ENCODE measurements at places on chromosomes 6 and 20.

- DNase-seq, result no peak
Observed at GRCh38 chr20:61801428-61801827, 264.3 kb downstream of the TAF4 start.

- no peak for DNase-seq
Observed at GRCh38 chr6:7540595-7540994, 876 bp upstream of the DSP start.

DNA sequence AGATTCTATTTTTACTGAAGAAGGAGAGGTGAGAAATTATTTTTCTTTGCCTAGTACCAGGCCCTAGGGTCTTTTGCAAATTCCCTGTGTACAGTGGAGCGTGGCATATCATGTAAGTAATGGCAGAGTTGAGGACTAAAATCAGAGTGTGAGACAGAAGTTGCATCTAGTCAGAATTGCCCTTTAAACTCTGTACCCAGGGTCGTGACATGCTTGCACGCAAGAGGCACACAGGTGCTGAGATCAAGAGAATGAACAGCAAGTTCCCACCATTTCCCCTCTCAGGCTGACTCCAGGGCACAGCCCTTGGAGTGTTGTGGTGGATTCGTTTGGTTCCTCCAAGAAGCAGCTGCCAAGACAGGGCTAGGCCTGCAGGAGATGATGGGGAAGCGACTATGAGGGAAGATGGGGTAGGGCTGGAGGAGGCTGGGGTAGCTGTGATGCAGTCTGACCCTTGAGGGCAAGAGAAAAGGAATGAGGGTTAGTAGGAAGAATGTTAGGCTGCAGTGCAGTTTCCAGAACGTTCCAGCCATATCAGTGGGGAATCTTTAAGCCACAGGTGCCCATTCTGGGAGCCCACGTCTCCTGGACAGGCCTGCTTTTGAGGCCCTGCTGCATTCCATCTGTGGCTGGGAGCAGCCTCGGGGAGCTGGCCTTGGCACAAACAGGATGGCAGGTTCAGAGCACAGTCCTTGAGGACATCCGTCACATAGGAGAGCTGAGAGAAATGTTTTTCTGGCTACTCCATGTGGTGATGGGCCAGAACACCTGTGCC, 6.9 kb downstream of the NELFCD start:
- no peak for DNase-seq

DNA sequence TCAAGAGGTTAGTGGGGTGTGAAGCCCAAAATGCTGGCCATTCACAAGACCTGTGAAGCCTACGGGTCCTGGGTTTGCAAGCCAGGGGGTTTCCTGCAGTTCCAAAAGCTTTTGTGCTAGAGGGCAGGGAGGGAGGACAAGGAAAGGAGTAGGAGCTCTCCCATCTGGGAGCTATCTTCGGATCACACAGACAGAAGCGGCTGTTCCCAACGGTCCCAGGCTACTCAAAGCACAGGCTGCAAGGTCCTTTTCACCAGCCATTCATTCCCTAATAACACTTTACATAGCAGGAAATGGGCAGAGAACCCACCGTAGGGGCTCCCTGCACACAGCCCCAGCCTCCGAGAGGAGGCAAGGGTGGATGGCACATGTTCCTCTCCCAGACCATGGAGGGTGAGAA, 296.9 kb downstream of the FOXC1 start:
- no peak for DNase-seq

DNA sequence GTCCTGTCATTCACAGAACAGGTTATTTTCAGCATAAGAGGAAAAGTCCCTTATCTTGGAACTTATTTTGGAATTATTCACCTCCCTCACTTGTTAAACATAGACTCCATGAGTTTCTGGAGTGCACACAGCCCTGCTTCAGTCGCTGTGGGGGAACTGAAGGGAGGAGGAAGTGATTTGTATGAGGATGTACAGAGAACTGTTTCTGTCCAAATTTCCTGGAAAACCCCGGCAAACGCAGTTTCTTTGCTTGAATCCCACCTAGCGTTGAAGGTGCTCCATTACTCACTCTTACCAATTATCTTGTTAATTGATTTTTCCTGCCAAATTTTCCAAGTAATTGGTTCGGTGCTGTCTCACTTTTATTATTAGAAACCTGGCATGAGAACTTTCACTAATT, 78.0 kb upstream of the AGPAT4 start:
- DNase-seq, result no peak

- DNase-seq, result no peak
Observed at GRCh38 chr6:136563386-136564152, 13.3 kb upstream of the MAP7 start.

GRCh38 chr20:44485078-44485829, 9.6 kb downstream of the TTPAL start:
- no peak for DNase-seq

- no peak for DNase-seq
Observed at GRCh38 chr20:59413326-59413865, 113.0 kb downstream of the EDN3 start.

DNA sequence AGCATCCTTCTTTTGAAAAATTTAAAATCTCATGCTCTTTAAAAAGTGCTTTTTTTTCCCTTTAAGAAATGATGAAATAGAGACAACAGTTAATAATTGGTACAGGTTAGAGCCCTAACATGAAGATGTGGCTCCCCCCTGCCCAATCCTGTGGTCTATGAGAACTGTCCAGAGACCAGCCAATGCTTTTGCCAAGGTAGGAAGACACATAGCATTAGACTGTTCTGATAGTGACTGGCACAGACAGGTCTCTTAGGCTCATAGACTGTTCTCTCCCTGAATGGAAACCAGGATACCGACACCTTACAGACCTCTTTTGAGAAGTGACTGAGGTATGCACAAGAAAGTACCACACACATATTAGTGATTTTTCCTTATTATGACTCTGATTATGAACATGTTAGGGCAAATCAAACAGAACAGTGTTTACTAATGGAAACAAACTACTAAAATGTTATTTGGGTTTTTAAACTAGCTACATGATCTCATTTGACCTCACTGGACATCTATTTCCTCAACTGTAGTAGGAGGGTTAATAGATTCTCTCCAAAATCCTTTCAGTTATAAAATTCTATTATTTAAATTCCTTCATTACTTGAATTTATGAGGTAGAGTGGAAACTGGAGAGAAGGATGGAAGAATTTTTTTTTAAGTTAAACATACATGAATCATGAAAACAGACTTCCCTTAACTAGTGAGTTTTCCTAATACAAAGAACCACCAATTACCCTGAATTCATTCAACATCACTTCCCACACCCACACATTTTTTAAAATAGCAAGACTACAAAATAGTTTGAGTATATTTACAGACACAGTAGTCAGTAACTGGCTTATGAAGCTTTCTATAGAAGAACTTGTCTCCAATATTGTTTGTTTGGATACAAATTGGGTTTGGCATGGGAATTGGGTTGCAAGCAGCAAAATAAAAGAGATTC, 120.4 kb downstream of the OGFRL1 start:
- DNase-seq, result no peak

- no peak for DNase-seq
Observed at GRCh38 chr6:104705095-104705707, 154.5 kb downstream of the HACE1 start.

DNA sequence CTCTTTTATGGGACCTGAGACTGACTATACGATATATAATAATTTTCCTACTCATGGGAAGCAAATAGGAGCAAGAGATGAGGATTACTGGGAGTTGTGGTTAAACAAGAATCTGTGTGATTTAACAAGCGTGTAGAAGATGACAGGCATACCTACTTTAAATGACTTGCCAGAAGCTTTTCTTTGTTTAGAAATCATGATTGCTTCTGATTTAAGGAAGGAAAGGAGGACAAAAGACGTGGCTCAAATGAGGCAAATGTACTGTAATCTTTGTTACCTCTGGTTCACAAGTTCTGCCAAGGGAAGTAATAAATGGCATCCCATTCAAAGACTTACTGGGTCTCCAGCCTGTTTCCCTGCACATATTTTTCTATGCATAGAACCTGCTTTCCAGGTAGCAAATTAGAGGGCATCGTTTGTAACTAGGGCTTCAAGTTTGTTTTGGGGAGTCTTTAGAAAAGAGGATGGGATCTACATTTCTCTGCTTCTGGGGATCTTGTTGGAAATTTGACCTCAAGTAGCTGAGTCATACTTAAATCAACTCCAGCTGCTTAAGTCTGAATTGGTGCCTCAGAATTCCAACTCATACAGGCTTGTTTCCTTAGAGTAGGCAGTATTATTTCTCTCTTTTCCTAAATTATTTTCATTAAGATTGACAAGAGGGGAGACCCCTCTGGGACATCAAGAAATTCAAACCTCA, 2.9 kb upstream of the TRMT11 start:
- DNase-seq, result no peak

GRCh38 chr6:162373192-162373591, 354.4 kb downstream of the PRKN start:
- DNase-seq, result no peak

GRCh38 chr6:21213492-21213891, 380.1 kb upstream of the SOX4 start:
- no peak for DNase-seq

- no peak for DNase-seq
Observed at GRCh38 chr20:44961011-44961869, 1.0 kb upstream of the TOMM34 start.

DNA sequence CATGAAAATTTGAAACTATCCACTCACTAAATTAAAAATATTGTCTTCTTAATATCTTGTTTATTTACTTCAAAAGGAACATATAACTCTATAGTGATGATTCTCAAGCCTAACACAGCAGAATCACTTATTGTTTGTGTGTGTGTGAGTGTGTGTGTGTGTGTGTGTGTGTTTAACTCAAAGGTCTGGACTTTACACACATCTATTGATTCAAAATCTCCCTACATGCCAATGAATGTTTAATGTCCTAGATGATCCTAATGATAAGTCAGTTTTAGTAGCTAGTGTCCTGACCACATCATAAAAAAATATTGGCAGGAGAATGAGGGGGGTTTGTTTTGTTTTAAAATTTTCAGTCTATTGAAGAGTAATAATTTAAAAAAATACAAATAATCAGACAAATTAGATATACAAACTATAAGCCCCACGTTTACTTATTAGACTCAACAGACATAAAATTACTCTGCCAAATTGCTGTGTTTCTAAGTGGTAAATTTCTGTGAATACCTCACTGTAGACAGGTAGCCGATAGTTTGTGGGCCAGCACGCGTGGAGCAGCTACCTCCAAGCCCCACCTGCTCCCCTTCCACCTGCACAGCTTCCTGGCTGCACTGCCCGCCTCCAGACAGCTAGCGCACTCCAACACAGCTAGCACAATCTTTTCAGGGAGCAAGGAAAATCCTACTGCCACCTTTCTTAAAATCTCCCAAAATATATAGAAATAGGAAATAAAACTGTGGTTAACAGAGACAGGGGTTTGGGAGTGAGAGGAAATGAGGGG, 349.6 kb downstream of the PKHD1 start:
- DNase-seq, result no peak

DNA sequence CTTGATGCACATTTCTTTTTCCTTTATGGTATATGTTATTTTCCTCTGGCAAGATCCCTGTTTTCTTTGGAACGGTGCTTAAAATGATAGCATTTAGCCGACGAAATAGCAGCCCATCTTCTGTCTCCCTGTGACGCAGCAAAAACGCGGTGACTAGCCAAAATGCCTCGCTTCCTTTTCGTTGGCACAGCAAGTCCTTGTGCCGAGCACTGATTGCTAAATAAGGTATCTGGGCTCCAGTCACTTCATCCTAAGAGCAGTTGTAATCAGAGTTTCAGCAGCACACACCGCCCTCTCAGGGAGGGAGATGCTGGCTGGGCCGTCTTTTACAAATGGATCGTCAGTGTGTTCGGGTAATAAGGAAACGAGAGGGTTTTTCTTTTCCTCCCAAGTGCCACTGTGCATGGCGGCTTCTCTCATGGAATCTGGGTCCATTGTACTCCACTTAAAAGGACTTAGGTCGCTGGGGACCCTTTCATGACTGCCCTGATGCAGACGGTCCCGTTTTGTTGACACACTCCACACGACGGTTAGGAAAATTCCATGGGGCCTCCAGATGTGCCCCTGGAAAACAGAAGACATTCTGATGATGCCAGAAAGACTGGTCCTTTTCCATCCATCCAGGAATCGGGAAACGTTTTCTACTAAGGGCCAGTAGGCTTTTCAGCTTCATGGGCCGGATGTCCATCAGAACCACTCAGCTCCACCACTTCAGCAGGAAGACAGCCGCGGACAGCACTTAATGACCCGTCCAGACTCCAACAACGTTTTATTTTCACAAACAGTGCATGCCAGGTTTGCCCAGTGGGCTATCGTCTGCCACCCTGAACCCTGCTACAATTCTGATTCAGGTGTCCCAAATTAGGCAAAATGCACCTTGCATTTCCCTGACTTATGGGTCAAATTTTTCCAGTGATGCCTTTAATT, 185.5 kb downstream of the CDH4 start:
- no peak for DNase-seq

DNA sequence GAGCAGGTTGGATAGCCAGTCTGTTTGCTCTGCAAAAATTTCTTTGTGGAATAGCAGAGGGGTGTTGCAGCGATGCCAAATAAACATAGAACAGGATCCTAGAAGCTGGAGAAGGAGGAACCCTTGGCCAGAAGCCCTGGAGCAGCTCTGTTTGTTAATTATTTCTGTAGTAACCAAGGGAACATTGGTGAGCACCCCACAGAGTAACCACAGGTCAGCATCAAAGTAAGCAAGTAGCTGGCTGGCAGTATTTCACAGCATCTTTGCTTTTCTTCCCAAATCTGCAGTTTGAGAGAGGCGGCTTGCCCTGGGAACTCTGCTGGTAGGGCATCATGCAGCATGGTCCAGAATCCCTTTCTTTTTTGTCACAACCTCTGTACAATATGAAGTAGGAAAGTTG, 12.7 kb upstream of the APMAP start:
- peak; percentile 56 for DNase-seq

DNA sequence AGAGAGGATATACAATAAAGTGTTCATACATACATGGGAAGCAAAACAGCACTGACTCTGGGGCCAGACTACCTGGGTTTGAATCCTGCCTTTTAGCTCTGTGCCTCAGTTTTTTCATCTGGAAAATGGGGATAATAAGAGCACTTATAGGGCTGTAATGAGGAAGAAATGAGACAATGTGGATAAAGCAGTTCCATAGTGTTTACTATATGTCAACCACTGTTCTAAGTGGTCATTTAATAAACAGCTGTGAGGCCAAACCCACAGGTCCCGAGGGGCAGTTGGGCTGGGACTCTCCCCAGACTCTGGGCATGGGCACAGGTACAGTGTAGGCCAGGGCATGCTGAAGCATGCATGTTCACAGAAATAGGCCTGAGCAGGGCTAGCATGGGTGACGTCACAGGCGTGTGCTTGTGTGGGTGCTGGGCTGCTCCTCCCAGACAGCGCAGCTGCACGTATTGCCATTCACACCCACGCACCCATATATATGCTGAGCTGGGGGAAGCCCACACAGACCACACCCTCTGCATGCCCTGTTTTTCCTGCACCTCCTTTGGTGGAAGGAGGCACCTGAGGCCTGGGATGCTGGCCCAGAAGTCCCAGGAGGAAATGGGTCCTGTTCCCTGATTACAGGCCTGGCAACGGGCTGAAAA, 3.5 kb upstream of the PLCG1 start:
- DNase-seq, result no peak

DNA sequence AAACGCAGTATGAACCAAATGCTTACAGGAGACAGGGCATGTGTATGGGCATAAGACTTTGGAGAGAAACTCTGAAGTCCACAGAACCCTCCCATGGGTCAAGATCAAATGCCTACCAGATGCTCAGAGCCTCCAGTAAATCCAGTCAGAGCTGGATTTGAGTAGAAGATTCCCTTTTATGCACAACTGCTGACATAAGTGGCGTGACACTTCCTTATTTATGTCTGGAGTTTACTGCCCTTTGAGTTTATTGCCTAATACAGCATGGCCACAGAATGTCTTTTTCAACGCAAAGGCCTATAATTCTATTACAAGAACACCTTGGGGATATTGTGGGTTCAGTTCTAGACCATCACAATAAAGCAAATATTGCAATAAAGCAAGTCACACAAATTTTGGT, 220.0 kb upstream of the FOXQ1 start:
- no peak for DNase-seq
